IPS DF 6.9 (cell line): ENCODE measurements at places on chromosomes 7 and 10.

DNA sequence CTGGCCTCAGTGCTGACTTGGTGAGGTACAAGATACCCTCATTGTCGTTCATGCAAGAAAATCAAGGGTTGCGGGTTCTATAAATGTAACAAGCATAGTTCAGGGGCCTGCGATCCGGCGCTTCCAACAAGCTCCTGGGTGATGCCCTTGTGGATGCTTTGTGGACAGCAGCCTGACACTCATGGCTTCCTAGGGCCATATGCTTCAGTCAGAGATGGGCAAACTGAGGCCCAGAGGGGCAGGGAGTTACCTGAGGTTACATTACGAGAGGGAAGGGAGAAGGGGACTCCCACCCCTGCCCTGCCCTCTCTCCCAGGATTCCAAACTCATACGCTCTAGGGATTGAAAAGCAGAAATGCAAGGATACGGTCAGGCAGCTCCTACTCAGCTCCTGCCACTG is 296.3 kb upstream of the ZMIZ1 start:
- no peaks in the 10 kb centered on the region for H3K36me3 ChIP-seq
- H3K27me3 ChIP-seq: no peaks in the 10 kb centered on the region
- H3K27ac ChIP-seq: no peak overlapping the region
- DNase-seq: no peak

DNA sequence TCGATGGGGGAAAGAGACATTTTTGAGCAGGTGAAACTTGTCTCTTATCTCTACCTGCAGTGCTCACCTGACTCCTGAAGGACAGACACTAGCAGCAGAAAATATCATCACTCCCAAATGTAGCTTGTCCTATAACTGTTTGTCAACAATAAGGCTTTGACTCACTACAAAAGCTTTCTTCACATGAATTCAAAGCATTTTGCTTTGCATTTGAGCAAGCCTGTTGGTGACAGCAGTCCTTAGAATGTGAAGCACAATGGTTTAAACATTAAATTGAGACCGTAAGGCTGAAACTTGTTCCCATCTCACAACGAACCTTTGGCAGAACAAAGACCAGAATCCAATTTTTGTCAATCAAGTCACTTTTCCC is 30.6 kb upstream of the ZNRF2 start:
- H3K27ac ChIP-seq: no peak overlapping the region
- H3K36me3 ChIP-seq: no peaks in the 10 kb centered on the region
- no peaks in the 10 kb centered on the region for H3K4me1 ChIP-seq

DNA sequence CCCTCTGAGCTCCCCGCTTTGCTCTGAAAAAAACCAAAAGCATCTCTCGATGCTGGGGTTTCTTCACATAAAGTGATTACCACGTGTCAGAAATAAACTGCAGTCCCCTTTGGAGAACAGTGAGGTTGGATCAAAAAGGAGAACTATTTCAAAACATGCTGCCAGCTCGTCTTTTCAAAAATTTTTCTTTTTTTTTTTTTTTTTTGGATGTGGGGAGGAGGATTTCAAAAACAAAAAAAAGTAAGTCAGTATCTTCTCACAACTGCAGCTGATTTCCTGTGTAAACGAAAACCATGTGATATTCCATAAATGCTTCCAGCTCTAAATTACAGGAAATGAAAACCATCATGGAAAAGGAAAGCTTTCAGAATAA is 155.0 kb upstream of the LYZL2 start:
- no peaks in the 10 kb centered on the region for H3K27me3 ChIP-seq
- no peaks in the 10 kb centered on the region for H3K4me1 ChIP-seq
- DNase-seq: no peak
- H3K27ac ChIP-seq: no peak overlapping the region

GRCh38 chr10:14971867-14972448 is 12.8 kb downstream of the MEIG1 start:
- no peak for DNase-seq
- no peaks in the 10 kb centered on the region for H3K27me3 ChIP-seq
- no peaks in the 10 kb centered on the region for H3K36me3 ChIP-seq
- no peak overlapping the region for H3K4me3 ChIP-seq

DNA sequence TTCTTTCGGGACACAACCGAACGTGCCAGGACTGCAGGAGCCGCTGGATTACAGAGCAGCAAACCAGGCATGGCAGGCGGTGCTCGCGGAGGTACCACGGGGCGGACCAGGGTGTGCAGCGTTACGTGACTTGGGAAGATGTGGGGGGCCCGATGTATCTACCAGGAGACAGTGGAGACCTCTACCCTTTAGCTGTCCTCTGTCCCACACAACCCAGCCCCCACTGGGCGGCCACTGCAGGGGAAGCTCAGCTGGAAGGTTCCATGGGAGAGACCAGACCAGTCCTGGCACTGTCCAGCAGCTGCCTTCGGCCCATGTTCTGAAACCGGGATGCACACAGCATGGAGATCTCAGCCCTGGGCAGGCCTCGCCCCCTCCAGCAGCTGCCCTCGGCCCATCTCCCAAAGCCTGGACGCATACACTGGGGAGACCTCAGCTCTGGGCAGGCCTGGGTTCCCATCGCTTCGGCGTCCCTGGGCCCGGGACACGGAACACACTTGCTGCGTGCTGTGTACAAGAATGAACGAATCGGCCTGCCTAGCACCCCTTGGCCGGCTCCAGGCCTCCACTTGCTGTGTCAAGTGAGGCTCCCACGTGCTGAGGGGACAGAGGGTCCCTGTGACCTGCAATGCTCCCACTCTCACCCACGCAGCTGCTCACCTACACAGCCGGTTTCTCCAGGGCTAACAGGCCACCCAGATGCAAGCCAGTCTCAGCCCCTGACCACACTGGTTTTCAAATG is 177.4 kb downstream of the ELFN1 start:
- H3K4me3 ChIP-seq: no peak overlapping the region
- no peak for DNase-seq

GRCh38 chr10:71504570-71504969 is 107.8 kb downstream of the CDH23 start:
- no peaks in the 10 kb centered on the region; the same call in 1 of the 2 replicates for H3K4me1 ChIP-seq
- H3K27ac ChIP-seq: no peak overlapping the region
- H3K27me3 ChIP-seq: no peaks in the 10 kb centered on the region
- H3K4me3 ChIP-seq: no peak overlapping the region
- H3K36me3 ChIP-seq: no peaks in the 10 kb centered on the region

- DNase-seq: no peak
- no peaks in the 10 kb centered on the region for H3K36me3 ChIP-seq
- H3K27me3 ChIP-seq: no peaks in the 10 kb centered on the region
Observed at GRCh38 chr7:82755705-82756551, 312.4 kb upstream of the CACNA2D1 start.

GRCh38 chr10:52226197-52226847 is 87.8 kb upstream of the DKK1 start:
- H3K36me3 ChIP-seq: no peaks in the 10 kb centered on the region
- no peaks in the 10 kb centered on the region for H3K4me1 ChIP-seq
- no peak for DNase-seq
- no peak overlapping the region for H3K27ac ChIP-seq
- no peak overlapping the region for H3K4me3 ChIP-seq

GRCh38 chr10:97851341-97852001 is 1.8 kb downstream of the GOLGA7B start:
- DNase-seq: no peak
- peaks cover 3% of the 10 kb centered on the region; the same call in 1 of the 2 replicates for H3K4me1 ChIP-seq
- no peak overlapping the region for H3K27ac ChIP-seq
- no peaks in the 10 kb centered on the region for H3K36me3 ChIP-seq

DNA sequence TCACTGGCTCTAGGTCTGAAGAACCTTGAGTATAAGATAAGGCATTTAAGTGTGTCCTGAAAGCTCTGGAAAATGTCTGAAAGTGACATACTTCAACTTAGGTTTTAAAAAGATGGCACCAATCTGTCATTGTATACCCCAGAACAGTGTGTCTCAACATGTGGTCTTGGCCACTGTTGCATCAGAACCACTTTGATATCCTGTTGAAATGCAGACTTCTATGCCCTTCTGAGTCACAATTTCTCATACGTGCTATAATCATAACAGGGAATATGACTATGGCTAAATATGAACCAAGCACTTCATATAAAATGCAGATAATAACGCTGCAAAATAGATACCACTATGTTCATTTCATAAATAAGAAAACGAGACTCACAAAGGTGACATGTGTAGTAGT is 38.0 kb upstream of the GPAM start:
- no peak overlapping the region for H3K27ac ChIP-seq
- no peaks in the 10 kb centered on the region for H3K36me3 ChIP-seq
- no peak overlapping the region for H3K4me3 ChIP-seq
- DNase-seq: no peak
- H3K27me3 ChIP-seq: no peaks in the 10 kb centered on the region

DNA sequence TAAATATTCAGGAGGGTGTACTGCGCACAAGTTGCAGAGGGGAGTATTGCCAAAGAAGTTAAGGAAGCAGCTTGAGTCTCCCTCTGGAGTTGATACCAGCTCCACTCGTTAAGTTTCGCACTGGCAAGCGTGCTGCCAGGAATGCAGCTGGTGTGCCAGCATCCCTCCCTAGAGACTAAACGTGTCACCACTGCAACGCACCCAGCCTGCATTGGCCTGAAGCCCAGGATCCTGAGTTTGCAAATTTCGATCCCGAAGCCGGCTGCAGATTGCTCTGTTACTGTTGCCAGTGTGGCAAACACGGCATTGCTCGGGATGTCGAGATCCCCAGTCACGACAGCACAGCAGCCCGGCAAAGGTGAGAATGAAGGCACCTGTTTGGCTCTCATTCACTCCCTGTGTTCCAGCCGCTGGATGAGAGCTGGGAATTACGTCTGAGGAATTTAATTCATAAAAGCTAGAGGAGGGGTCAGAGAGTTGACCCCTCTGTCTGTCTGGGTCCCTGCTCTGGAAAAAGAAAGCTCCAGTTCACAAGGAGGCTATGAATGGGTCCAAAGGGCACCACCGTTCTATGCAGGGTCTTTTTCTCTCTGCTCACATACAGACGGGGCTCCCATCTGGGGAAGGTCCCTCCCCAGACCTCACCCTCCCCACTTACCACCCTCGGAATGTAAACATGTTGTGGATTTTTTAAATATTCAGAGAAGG is 61.0 kb downstream of the NRP1 start:
- H3K27ac ChIP-seq: no peak overlapping the region
- DNase-seq: no peak
- no peaks in the 10 kb centered on the region for H3K36me3 ChIP-seq
- H3K4me3 ChIP-seq: no peak overlapping the region
- H3K27me3 ChIP-seq: no peaks in the 10 kb centered on the region
